ENCODE measurements at places on chromosomes 7 and 10.

DNA sequence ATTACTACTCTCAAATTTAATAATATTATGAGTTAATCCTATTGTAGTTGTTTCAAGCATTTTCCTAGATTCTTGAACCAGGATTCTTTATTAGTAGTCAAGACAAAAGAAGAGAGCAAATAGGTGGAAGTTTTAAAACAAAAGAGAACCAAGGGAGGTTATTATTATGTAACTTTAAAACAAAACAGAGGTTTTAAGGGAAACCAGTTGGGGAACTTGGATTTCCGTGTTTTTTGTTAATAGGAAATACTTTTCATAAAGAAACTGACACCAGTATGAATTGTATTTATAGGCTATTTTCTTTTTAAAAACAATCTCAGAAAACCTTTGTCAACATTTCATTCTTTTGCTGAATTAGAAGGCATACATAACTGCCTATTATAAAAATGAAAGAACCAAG is 183.9 kb downstream of the WNT2 start:
- peaks cover 2% of the 10 kb centered on the region for H3K4me1 ChIP-seq
- peaks cover 56% of the 10 kb centered on the region for H3K36me3 ChIP-seq
- H3K4me3 ChIP-seq = no peak overlapping the region
- H3K27me3 ChIP-seq = no peaks in the 10 kb centered on the region

- DNase-seq = no peak
- H3K27me3 ChIP-seq = no peaks in the 10 kb centered on the region
- no peak overlapping the region for H3K4me3 ChIP-seq
- H3K4me1 ChIP-seq = no peaks in the 10 kb centered on the region
Measured at GRCh38 chr10:30384701-30385201, 35.7 kb upstream of the MTPAP start.

GRCh38 chr7:114934086-114934485 is 12.2 kb downstream of the MDFIC start:
- no peak overlapping the region for H3K4me3 ChIP-seq
- DNase-seq = no peak
- H3K36me3 ChIP-seq = no peaks in the 10 kb centered on the region
- H3K4me1 ChIP-seq = peaks cover 5% of the 10 kb centered on the region
- no peak overlapping the region for H3K27ac ChIP-seq

DNA sequence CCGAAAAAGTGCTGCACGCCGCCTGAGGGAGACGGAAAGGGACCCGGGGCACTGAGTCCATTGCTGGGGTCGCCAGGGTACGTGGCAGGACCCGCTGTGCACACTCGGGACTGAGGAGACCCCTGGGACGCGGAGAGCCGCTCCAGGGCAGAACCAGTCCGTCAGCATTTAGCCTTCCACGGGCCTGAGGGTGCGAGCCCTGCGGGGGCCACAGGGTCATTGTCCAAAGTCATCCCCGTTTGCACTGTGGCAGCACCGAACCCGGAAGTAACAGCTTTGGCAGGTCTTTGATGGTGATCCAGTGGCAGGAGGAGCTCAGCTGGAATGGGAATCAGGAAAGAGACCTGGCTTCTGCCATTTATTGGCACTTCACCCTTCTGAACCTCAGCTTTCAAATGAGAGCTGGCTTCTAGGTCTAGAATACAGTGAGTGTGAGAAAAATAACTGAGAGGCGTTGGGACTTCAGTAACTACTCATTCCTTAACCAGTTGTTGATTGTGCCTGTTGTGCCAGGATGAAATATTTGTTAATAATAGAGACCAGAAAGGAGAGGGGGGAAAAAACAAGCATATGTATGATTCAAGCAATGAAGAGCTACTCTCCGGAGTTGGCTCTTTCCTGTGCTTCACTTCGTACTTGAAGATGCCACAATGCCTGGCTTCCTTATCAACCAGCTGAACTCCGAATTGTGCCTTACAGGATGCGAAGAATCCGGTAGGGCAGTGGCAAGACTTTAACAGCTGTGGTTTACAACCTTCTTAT is 811 bp upstream of the ARHGAP12 start:
- peak overlapping the region; percentile 75 for H3K4me3 ChIP-seq
- H3K27ac ChIP-seq = peak overlapping the region; percentile 94
- H3K36me3 ChIP-seq = no peaks in the 10 kb centered on the region

DNA sequence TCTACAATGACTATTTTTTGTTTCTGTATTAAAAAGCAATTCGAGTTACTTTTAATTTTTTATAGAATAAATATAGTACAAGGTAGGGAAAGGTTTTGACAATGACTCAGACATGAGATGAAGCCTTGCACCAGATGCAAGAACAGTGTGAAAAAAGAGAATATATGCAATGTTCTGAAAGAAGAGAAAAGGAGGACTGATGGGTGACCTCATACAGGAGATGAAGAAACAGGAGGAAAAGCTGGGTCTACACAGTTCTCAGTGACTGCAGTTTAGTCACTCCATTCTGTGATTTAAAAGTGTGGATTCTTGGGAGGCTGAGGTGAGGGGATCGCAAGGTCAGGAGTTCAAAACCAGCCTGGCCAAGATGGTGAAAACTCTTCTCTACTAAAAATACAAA is 38.3 kb upstream of the YAE1 start:
- H3K27ac ChIP-seq = no peak overlapping the region
- H3K4me3 ChIP-seq = no peak overlapping the region
- H3K36me3 ChIP-seq = no peaks in the 10 kb centered on the region
- H3K4me1 ChIP-seq = no peaks in the 10 kb centered on the region
- H3K27me3 ChIP-seq = peaks cover 6% of the 10 kb centered on the region

- no peak overlapping the region for H3K4me3 ChIP-seq
- no peaks in the 10 kb centered on the region for H3K36me3 ChIP-seq
- no peak for DNase-seq
Measured at GRCh38 chr7:13236026-13236425, 548.6 kb downstream of the ARL4A start.

- H3K27me3 ChIP-seq = no peaks in the 10 kb centered on the region
- H3K36me3 ChIP-seq = peaks cover 13% of the 10 kb centered on the region
- no peak for DNase-seq
- H3K4me1 ChIP-seq = no peaks in the 10 kb centered on the region
- no peak overlapping the region for H3K27ac ChIP-seq
Measured at GRCh38 chr10:24513155-24513554, 210.5 kb downstream of the ARHGAP21 start.

- no peak overlapping the region for H3K4me3 ChIP-seq
- H3K36me3 ChIP-seq = no peaks in the 10 kb centered on the region
- DNase-seq = no peak
- no peaks in the 10 kb centered on the region for H3K4me1 ChIP-seq
- H3K27me3 ChIP-seq = no peaks in the 10 kb centered on the region
Measured at GRCh38 chr10:62708569-62708968, 96.0 kb upstream of the ADO start.

- no peaks in the 10 kb centered on the region for H3K4me1 ChIP-seq
- peaks cover 46% of the 10 kb centered on the region for H3K36me3 ChIP-seq
- H3K27ac ChIP-seq = no peak overlapping the region
- no peak overlapping the region for H3K4me3 ChIP-seq
Measured at GRCh38 chr10:97763411-97763810, 8.4 kb downstream of the SFRP5 start.

- DNase-seq = no peak
- H3K27me3 ChIP-seq = no peaks in the 10 kb centered on the region
- H3K36me3 ChIP-seq = no peaks in the 10 kb centered on the region
- no peak overlapping the region for H3K27ac ChIP-seq
- no peaks in the 10 kb centered on the region for H3K4me1 ChIP-seq
Measured at GRCh38 chr10:67239864-67240497, 314.1 kb downstream of the LRRTM3 start.

DNA sequence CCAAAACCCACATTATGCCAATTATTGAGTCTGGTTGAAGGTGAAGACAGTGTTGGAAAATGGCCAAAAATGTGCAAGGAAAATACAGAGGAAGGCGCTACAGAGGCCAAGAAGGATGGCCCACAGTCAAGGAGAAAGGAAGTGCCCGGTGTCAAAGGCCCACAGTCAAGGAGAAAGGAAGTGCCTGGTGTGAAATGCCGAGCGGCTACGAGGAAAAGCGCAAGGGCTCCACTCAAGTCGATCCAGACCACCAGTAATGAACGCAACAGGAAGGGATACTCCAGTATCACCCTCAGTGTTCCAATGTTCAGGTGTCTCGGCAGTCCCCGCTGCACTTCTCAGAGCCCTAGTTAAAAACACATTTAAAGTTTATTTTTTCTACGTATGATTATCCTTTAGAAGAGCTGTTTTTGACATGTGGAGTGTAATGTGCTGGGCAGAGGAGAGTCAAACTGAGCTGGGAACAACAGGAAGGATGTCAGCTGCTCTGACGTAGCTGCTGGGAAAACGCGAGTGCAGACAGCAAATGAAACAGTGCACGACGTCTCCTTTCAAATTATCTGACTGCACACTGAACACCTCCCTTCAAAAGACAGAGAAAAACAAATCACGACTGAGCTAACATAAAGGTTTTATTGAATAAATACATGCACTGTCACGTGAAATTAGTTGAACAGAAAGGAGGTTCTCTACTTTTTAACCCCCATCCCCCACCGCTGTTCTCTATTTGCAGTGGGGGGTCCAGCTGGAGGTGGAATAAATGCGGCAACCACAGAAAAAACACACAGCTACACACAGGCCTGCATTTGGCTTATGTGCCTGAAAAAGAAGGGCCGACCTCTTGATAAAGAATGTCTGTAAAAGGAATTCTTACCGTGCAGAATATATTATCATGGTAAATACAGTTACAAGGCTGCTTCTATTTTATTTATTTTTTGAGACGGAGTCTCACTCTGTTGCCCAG is 26.1 kb upstream of the NCAPG2 start:
- H3K36me3 ChIP-seq = peaks cover 39% of the 10 kb centered on the region
- H3K4me3 ChIP-seq = no peak overlapping the region
- DNase-seq = no peak
- H3K4me1 ChIP-seq = no peaks in the 10 kb centered on the region
- no peaks in the 10 kb centered on the region for H3K27me3 ChIP-seq

GRCh38 chr10:91017198-91017597 is 96.3 kb upstream of the ANKRD1 start:
- H3K27ac ChIP-seq = no peak overlapping the region
- H3K27me3 ChIP-seq = no peaks in the 10 kb centered on the region
- DNase-seq = no peak

- no peak for DNase-seq
- peaks cover 8% of the 10 kb centered on the region for H3K36me3 ChIP-seq
- H3K4me3 ChIP-seq = no peak overlapping the region
- H3K4me1 ChIP-seq = no peaks in the 10 kb centered on the region
- H3K27ac ChIP-seq = no peak overlapping the region
Measured at GRCh38 chr7:66894463-66895080, 26.5 kb upstream of the TMEM248 start.

GRCh38 chr10:100192350-100192749 is 6.5 kb upstream of the ERLIN1 start:
- H3K36me3 ChIP-seq = peaks cover 54% of the 10 kb centered on the region
- H3K27me3 ChIP-seq = no peaks in the 10 kb centered on the region
- no peak for DNase-seq
- no peak overlapping the region for H3K4me3 ChIP-seq
- no peak overlapping the region for H3K27ac ChIP-seq

DNA sequence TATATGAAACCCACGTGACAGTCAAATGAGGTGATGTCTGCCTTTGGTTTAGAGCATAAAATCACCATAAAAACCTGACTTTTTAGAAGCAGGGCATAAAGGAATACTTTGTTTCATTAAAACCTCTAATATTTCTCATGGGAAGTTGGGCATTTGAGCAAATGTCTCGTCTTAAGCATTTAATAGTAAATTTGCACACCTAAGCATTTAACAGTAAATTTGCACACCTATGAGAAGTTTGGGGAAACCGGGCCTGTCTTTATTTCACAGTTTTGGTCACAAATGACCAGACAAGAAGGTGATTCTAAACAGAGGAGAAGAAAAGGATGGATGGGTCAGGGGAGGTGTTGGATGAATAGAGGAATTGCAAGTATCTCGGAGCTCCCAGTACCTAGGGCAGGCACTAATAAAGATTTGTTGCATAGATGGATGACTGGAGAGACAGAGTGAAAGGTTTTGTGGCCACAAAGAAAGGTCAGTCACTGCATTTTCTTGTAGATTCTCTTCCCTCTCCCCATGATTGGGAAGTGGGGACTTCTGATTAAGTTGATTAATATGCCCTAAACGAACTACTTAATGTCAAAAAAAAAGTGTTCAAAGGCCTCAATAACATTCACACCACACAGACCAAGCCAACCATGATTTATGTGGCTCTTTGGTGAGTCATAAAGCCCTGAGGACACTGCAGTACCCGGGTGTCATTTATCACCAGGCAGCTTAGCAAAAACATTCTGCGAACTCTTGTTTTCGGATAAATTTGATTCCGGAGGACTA is 158.2 kb downstream of the SPAG6 start:
- H3K27me3 ChIP-seq = no peaks in the 10 kb centered on the region
- H3K36me3 ChIP-seq = no peaks in the 10 kb centered on the region
- H3K4me1 ChIP-seq = peaks cover 3% of the 10 kb centered on the region
- no peak for DNase-seq
- no peak overlapping the region for H3K4me3 ChIP-seq

DNA sequence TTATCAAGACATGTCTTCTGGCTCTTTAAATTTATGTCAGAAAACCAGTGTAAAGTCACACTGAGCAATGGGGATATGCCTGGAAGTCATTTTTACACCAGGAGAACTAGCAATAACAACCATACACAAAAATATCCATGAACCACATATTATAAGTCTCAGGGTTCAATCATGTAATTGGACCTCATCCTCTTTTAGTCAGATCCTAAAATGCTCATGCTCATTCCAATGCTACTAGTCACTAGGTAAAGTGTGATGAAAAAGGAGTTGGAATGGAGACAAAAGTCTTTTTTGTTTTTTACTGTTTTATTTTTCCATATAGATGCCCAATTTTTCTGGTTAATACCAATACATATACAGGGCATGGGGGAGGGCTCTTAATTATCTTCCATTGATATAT is 306.1 kb downstream of the DGKB start:
- no peaks in the 10 kb centered on the region for H3K36me3 ChIP-seq
- no peak overlapping the region for H3K4me3 ChIP-seq
- DNase-seq = no peak

DNA sequence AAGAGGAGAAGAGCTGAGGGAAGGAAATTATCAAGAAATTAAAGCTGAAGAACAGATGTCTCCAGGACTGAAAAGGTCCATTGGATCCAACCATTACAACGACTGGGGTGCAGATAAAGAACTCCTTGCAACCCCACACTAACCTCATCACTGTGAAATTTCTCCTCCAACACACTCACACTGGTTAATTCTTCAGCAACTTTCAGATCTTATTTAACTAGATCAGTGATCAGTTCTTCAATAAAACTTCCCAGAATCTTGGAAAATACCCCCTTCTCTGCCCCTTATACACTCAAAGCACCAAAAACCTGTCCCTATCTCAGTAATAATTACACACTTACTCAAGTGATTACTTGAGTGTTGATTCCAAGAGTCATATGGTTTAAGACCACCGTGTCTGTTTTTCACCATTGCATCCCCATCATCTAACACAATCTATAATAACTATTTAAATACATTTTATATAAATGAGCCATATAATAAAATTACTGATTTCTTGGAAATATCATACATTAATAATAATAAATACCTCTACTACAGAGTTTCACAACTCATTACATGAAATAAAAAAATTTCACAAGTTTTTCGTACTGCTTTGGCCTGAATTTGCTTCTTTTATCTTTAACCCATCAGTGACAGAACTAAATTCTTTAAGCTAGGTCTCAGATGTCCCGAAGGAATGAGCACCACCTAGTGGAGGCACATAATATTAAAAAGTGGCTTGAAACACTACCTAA is 123.7 kb downstream of the MPP7 start:
- no peaks in the 10 kb centered on the region for H3K27me3 ChIP-seq
- no peak for DNase-seq
- no peaks in the 10 kb centered on the region for H3K36me3 ChIP-seq

GRCh38 chr7:95917634-95918033 is 145.3 kb downstream of the DYNC1I1 start:
- DNase-seq = no peak
- no peaks in the 10 kb centered on the region for H3K36me3 ChIP-seq
- no peak overlapping the region for H3K27ac ChIP-seq
- H3K4me1 ChIP-seq = no peaks in the 10 kb centered on the region
- no peaks in the 10 kb centered on the region for H3K27me3 ChIP-seq
